ENCODE measurements at places on chromosomes 1 and 21. TPM values are rescaled to one million over a fixed set of nuclear protein-coding genes. Genes with fewer than 3 reads are reported as not detected.

GRCh38 chr1:7560128-7560527, 211.0 kb upstream of the VAMP3 start:
- DNase-seq: no peak

- DNase-seq: no peak
These were observed 589.9 kb downstream of the ADGRL2 start for GRCh38 chr1:82390627-82391026.

Gene C1QA
- not detected for polyA plus RNA-seq

- DNase-seq: no peak
These were observed 132.2 kb downstream of the SYT2 start for GRCh38 chr1:202578001-202578504.

DNA sequence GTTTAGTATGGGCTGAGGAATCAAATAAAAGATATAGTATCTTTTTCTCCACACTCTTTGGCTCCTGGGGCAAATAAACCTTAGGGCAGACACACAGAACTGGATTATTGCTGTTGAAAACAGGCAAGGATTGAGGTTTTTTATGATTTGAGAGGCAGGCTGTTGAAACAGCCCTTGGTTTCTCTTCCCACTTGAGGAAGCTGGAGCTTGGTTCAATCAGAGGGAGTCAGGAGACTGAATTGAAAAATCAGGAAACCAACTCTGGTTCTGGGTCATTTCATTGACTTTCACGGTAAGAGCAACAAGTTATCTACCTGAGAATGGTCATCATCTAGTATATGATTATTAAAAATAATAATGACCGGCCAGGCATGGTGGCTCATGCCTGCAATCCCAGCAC, 108.4 kb downstream of the CNIH3 start:
- no peak for DNase-seq

DNA sequence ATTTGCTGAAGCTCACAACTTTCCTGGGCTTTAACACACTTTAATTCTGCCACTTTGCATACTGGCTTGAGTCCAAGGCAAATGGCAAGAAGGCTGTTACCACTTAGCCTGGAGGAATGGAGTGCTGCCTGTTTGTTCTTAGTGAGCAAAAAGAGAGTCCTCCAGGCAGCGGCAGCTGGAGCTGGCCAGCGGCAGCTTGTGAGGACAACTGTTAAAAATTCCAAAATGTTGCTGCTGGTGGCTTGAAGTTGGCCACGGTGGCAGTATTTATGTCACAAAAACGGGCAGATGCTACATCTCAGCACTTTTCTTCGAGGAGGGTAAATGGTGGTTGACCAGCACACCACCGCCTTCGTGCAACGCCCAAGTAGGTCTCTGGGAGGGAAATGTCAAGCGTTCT, 27.3 kb downstream of the STPG1 start:
- DNase-seq: peak; percentile 29

Gene TSPEAR
- 1.5 TPM for polyA plus RNA-seq

DNA sequence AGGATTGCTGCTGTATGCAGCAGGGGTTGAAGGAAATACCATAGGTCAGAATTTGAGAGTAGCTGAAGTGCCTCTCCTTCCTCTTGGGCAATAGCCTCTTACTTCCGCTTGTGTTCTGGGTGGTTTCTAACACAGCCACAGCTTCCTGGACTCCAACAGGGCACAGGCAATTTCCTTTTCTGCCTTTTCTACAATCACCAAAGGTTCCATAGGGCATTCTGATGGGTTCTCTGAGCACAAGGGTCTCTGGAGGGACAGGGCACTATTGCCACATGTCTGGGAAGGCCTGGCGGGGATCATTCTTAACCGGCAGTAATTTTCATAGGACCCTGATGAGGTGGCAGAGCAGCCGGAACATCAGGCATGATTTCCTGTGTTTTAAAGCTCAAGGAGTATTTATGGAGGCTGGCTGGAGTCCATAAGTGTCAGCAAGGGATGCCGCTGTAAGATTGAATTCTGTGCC, 5.5 kb upstream of the AGTRAP start:
- DNase-seq: no peak

DNA sequence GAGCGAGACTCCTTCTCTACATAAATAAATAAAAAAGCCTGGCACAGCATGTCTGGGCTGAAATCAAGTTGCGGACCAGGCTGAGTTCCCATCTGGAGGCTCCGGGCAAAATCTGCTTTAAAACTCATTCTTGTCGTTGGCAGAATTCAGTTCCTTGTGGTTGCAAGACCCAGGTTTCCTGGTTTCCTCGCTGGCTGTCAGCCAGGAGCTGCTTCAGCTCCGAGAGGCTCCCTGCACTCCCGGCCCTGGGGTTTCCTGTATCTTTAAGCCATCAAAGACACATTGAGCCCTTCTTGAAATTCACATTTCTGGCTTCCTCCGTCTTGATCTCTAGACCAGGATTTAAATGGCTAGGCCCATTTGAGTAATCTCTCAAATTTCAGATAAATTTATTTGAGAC, 20.6 kb upstream of the SCCPDH start:
- DNase-seq: no peak

DNA sequence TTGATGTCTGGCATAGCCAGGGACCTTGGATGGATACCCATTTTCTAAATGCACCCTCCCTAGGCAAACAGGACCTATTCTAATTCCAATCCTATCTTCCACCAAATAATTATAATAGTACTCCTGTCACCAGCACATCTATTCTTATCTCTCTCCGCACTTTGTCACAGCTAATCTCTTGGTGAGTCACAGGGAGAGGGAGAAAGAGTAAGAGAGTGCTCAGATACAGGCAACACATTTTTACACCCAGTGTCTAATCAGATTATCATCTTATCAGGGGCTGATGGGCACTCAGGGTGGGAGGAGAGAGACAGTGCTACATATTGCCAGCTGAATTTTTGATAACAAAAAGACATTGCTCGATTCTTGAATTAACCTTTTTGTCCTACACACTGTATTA, 275.0 kb upstream of the BEND5 start:
- DNase-seq: no peak

Gene FLG2
- not detected for polyA plus RNA-seq

Gene PPCS
- polyA plus RNA-seq: 35.3 TPM

GRCh38 chr1:177984136-177984525, 14.3 kb upstream of the SEC16B start:
- peak; percentile 21 for DNase-seq

- no peak for DNase-seq
These were observed 37.6 kb upstream of the CLIC4 start for GRCh38 chr1:24707687-24708086.

GRCh38 chr1:51048670-51049069, 53.4 kb upstream of the C1orf185 start:
- no peak for DNase-seq

Gene IKBKE
- polyA plus RNA-seq: 9.1 TPM

DNA sequence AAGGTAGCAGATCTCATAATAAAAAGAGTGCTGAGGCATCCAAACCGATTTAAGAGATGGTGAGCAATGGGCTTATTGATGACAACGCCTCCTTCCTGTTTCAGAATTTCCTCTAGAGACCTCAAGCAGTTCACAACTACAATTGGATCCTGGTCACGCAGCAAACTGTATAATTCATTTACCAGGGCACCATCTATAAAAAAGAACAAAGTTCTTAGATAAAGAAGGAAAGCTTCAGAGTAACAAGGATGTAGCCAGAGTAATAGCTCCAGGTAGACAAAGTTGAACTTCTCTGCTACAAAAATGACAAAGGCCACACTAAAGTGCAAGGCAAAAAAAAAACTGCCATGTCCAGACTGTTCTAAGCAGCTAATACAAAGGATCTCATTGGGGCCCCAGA, 3.4 kb downstream of the AP4B1 start:
- DNase-seq: no peak

GRCh38 chr1:26785611-26786436, 1.9 kb upstream of the PIGV start:
- no peak for DNase-seq

Gene DMAP1
- polyA plus RNA-seq: 42.4 TPM

Gene OXCT2
- 2.6 TPM for polyA plus RNA-seq

DNA sequence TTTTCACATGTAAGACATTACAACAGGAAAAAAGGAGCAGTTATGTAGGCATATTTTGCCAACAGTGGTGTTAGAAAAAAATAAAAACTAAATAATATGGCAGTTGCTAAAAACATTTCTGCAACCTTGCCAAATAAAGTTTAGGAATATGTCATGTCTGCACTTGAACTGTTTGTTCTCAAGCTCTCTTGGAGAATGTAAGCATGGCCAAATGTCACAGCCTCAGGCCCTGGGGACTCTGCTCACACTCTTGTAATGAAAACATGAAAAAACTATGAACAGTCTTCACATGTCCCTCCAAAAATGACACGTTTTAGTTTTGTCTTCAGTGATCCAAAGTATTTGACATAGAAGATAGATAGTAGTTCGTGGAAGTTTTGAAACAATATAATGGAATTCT, 753.3 kb downstream of the LTN1 start:
- DNase-seq: no peak

Gene NUP210L
- not detected for polyA plus RNA-seq

Gene PITHD1
- polyA plus RNA-seq: 50.4 TPM

Gene E2F2
- 2.3 TPM for polyA plus RNA-seq

GRCh38 chr1:99269321-99269720, 5.0 kb downstream of the PLPPR4 start:
- DNase-seq: no peak

Gene TNFRSF25
- polyA plus RNA-seq: 26.1 TPM

GRCh38 chr1:171998711-171999110, 157.4 kb downstream of the DNM3 start:
- DNase-seq: no peak
